ENCODE measurements at places on chromosomes 1 and 21.

DNA sequence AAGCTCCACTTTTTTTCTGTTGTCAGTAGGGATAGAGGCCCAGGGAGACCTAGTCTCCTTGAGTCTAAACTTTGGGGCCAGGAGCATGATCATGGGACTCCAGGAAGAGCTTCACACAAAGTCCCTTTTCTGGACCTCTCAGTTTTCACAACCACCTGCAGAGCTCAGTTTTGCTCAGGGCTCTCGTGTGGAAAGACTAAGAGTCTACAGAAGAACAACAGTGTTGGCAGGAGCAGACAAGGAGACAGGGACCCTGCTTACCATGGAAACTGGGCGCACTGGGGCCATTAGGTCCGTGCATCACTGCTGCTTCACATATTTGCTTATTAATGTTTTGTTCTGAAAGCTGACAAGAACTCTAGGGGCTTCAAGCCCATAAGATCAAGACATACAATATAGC, 63.9 kb upstream of the HSD17B7 start:
- no peak for DNase-seq

DNA sequence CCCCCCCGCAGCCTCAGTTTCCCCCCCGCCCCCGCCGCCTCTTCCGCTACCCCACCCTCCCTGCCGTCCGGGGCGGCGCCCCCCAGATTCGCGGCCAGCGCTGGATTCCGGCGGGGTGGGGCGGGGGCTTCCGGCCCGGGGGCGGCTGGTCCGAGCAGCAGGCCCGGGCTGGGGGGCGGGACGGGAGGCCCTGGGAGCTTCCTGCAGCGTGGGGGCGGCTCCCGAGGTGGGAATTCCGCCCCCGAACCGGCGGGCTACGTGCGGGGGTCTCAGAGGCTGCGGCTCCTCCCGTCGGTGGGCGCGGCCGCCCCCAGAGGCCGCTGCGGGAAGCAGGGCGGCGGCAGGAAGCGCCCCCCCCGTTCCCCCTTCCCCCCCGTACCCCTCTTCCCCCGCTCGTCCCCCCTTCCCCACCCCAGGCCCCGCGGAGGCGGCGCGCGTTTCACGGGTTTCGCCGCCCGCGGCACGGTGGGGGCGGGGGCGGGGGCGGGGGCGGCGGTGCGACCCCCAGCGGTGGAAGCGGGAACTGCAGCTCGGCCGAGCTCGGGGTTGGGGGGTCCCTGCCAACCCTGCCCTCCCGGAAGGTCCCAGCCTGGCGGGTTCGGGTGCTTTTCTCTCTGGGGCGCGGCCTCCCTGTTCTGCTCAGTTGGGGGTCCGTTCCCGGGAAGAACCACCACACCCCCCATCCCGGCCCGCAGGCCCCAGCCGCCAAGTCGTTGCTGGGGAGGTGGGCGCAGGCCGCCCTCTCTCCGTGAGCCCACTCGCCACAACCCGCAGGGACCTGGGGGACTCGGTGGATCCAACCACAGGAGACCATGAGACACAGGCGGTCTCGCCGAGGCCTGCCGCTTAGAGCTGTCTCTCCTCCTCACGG, 76.3 kb downstream of the MORN1 start:
- peak; percentile 61 for DNase-seq

DNA sequence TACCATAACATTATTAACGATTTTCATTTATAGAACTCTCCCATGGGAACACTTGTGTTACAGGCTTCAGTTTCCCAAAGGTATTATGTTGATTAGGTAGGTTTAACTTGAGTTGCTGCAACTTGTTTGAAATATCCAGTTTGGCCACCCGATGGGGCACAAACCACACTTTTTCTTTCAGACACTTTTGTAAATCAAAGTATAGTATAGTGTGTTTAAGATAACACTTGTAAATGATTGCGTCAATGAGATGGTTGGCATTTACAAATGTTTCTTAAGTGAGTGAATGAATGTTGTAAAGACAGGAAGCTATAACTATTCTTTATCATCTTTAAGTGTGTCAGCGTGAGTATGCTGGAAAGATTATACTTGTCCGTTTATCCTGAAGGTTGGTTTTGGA, 4.3 kb downstream of the XPR1 start:
- no peak for DNase-seq

DNA sequence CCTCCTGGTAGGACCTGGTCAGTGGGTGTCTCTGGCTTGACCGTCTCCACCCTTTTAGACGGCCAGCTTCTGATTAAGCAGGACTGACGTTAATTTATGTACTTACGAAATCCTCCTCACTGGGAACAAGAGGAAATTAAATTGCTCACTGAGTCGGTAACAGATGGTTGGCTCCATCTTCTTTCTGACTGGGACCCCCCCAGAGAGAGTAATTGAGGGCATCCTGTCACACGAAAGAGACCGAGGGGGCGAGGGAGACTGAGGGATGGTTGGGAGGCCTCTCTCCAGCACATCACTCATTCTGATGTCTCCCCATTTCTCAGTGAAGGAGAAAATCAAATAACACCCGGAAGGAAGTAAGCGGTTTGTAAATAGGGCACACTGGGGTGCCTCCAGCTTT, 104.8 kb downstream of the OMA1 start:
- DNase-seq, result no peak

DNA sequence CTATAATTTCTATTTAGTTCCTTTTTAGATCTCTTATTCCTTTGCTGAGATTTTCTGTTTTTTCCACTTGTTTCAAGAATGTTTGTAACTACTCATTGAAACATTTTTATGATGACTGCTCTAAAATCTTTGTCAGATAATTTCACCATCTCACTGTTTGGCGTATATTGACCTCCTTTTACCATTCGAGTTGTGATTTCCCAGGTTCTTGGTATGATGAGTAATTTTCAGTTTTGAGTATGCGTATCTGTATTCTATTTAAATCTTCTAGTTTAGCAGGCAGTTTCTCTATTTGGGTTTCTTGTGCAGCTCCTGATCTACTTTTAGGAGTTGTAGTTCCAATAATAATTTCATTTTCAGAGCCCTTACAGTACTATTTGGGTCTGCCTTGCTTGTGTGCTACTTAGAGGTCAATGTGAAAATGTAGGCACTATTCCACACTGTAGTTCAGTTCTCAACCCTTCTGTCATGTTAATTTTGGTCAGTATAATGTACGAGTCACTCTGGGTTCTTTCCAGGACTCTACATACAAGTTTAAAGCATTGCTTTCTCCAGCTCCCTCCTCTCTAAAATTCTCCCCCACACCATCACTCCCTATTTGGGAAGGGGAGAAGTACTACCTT, 115.5 kb downstream of the ACBD6 start:
- DNase-seq, result no peak

GRCh38 chr1:100459358-100460114, 78.4 kb upstream of the GPR88 start:
- no peak for DNase-seq

- no peak for DNase-seq
Observed at GRCh38 chr1:226131639-226132038, 54.9 kb downstream of the ACBD3 start.

GRCh38 chr1:1006305-1007159, 6.6 kb upstream of the HES4 start:
- DNase-seq, result no peak

DNA sequence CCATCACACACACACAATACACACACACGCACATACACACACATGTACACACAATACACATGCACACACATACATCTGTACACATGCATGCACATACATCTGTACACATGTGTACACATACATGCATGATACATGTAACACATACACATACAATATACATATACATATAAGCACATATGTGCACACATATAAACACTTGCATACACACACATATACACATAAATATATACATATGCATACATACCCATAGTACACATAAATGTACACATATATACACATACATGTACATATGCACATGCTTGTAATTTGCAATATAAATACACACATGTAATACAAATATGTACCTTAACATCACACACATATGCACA, 282.6 kb upstream of the VAMP3 start:
- DNase-seq, result no peak

DNA sequence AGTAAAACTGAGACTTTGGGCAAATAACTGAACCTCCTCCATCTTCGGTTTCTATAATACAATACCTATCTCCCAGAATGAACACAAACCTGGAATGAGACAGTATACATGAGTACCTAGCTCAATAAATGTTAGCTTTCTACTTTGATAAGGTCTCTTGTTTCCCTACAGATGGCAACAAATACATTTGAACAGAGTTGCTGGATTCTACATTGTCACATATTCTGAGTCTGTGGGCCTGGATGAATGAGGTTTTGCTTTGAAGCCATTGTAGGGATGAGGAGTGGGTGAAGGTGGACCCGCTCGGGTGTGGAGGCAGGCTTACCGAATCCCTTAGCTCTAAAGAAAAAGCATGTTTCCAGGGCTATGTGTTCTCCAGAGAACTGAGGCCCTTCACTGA, 13.9 kb upstream of the FYB2 start:
- no peak for DNase-seq

- no peak for DNase-seq
Observed at GRCh38 chr1:198520524-198521254, 19.8 kb downstream of the ATP6V1G3 start.

DNA sequence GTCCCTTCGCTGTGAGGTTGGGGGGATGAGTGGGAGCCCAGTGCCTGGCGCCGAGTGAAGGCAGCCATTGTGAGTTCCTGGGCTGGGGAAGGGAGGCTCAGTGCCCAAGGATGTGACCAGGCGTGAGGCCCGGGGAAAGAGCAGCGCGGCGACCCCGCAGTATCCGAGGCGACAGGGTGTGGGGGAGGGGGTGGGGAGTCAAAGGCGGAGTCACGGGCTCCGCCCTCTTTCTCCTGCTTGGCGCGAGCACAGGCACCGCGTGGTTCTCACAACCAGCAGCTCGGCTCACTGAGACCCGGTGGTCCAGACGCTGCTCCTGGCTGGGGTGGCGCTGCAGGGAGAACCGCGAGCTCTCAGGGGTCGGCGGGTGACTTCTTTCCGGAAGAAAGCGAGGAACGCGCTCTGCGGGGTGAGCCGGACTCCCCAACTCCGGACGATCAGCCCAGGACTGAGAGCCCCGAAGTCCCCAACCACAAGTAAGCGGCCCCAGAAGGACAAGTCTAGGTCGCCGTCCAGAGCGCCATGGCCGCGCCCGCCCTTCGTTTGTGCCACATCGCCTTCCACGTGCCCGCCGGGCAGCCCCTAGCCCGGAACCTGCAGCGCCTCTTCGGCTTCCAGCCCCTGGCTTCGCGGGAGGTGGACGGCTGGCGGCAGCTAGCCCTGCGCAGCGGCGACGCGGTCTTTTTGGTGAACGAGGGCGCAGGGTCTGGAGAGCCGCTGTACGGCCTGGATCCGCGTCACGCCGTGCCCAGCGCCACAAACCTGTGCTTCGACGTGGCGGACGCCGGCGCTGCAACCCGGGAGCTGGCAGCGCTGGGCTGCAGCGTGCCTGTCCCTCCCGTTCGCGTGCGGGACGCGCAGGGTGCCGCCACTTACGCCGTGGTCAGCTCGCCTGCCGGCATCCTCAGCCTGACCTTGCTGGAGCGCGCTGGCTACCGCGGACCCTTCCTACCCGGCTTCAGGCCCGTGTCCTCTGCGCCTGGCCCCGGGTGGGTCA, at the start of gene HPDL:
HPDL (plus strand) TSS at position 269 of the 997 bp plus-strand sequence; CDS start at position 523, 254 bp downstream.
- no peak for DNase-seq

GRCh38 chr1:196577386-196577785, 30.9 kb downstream of the KCNT2 start:
- DNase-seq, result no peak

DNA sequence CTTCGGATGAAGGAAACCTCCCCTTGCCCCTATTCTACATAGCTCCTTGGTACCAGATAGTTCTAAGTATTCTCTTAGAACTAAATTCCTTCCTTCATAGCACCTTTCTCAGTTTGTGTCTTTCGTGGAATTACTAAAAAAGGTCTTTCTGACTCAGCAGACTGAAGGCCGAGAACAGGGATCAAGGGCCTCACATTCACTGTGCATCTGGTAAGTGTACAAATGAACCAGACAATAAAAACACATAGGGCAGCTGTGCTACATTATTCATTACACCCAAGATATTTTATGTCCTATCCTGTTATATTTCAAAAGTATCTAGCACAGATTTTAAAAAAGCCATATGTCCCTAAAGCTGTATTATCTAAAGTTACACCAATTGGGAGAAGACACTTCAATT, 62.9 kb upstream of the HP1BP3 start:
- DNase-seq, result no peak

GRCh38 chr1:221522529-221522940, 219.4 kb downstream of the DUSP10 start:
- DNase-seq, result no peak

DNA sequence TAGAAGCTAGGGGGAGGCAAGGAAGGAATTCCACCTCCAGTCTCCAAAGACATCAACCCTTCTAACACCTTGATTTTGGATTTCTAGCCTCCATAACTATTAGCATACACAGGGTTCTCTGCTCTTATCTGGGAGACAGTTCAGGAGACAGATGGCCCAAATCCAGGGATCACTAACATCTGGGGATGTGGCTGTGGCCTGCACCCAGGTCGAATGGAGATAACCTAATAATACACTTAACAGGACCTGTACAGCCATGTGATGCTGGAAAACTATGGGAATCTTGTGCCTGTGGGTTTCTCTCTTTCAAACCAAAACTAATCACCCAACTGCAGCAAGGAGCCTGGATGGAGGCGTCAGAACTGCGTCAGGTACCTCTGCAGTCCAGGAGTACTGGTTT, 47.6 kb downstream of the KIAA0319L start:
- no peak for DNase-seq

DNA sequence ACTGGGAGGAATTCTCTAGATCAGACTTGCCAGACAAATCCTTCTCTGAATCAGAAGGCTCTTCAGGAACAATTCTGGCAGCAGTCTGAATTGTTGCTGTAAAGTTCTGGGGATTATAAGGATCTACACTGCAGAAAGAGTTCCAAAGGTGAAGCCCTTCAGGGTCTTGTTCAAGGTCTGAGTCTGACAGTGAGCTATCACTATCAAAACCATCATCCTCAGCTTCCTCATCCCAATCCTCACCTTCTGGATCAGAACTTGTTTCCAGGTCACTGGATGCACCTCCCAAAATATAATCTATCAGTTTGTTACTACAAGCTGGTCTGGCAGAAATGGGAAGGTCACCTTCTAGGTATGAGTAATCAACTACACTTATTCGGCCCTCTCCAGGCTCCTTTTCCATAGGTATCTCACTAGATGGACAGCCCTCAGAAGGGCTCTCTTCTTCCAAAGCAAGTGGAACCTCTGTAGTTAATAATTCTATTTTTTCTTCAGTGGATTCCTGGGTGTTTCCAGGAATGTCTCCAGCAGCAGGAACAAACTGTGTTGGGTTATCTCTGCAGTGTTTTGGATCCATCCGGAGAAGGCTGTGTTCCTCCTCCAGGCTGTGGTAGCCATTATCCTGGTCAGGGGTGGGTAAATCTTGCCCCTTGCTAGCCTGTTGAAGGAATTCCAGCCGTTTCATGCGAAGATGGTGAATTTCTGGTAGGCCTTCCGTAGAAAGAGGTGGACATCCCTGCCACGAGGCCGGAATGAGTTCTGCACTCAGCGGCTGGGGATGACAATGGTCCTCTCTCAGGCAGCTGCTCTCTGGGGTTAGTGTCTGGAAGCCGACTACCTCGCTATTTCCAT, 1.6 kb downstream of the PPP1R15B start:
- no peak for DNase-seq

GRCh38 chr1:151516031-151516511, 4.9 kb downstream of the CGN start:
- no peak for DNase-seq

Data from activated CD8-positive, alpha-beta memory T cell treated with anti-CD3 and anti-CD28 coated beads for 1 hour (primary cell).